ENCODE measurements at places on chromosomes 4 and X.
A peak's percentile ranks its signal among the peaks of the same experiment; 100 is the strongest.

- DNase-seq = peak; percentile 79
Observed at GRCh38 chrX:10620121-10620699, at the start of gene MID1. Gene MID1, minus strand, starts transcription at chrX:10620585. Its CDS starts 53,038 bp downstream, at chrX:10567547.

- DNase-seq = no peak
Observed at GRCh38 chr4:27316176-27316575, 455.5 kb downstream of the STIM2 start.

GRCh38 chrX:108456971-108457477 lies 17.4 kb downstream of the COL4A5 start:
- DNase-seq = no peak

DNA sequence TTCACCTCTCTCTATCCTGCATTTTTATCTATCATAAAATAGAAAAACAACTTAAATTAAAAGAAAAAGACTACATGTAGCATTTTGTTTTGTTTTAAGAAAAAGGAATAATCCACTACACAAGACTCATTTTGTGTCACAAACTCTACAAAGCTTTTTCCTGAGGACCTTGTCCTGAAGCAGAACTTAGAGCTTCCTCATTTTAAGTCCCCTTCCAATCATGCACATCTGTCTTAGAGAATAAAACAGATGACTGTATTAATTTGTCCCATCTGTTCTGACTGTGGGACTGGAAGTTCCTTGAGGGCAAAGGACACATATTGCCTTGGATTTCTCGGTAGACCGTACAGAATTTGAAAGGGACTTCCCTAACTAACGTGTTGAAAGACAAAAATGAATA lies 218.5 kb downstream of the COL25A1 start:
- no peak for DNase-seq

GRCh38 chr4:177461606-177462005 lies 19.4 kb upstream of the AGA start:
- no peak for DNase-seq

DNA sequence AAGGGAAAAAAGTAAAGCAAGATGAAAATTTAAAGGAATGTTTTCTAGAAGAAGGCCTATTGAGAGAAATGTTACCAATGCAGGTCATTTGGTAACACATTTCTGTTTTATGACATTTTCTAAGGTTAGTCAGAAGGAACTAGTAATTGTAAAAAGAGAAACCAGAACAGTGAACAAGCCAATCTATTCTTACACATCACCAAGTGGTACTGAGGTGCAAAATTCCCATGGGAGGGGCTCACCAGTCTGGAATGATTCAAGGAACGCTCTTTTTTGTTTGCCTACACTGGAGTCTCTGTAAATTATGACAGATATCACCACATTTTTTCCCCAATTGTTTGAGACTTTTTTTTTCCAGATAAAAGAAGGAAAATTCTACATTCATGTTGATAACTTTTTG lies 404.7 kb upstream of the CNKSR2 start:
- DNase-seq = no peak

- DNase-seq = no peak
Observed at GRCh38 chrX:53421772-53422085, 725 bp downstream of the SMC1A start.

DNA sequence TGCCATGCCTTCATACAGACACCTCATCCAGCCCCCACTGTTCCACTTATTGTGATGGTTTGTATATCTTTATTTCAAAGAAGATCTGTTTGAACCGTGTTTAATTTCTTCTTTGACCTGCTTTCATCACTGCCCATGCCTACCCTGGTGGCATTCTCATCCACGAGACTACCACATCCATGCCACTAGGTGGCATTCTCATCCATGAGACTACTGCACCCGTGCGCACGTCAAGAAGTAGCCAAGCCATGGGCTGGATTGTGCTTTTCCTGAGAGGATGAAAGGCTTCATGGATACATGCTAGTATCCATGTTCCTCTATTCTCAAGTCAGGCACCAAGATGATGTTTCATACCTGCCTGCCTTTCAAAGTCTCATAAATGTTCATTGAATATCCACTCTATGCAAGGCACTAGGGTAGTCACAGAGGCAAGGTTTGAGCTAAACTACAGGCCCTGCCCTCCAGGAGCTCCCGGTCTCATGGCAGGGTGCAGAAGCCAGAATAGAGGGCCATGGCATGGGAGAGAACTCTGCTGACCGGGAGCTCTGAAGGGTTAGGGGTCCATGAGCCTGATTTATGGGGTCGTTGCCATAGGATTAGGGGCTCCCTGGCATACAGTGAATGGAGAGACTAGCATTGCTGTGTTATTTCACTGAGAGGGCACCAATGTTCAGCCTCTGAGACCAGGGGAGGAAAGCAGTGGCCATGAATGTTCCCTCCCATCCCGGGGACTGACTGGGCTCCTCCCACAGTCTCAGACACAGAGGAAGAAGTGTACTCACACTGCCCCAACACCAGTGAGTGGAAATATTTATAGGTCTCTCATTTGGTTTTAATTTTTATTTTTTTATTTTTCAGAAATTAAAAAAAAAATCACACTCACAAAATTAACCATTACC lies 24.8 kb upstream of the EOLA2 start:
- DNase-seq = no peak

DNA sequence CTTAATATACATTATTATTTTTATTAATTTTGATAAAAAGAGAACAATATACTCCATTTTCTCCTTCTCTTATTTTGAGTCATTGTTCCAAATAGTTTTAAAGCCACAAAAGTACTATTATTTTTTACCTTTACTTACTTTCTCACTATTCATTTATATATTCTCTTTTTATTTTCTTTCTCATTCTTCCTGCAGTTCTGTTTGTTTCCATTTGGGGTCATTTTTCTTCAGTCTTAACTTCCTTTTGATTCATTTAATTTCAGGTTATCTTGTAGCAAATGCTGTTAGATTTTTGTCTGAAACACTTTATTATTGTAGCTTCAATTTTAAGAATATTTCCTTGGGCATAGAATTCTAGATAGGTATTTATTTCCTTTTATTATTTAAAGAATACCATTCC lies 438.6 kb upstream of the EPHA5 start:
- DNase-seq = no peak

- no peak for DNase-seq
Observed at GRCh38 chrX:41110801-41111625, 25.8 kb downstream of the USP9X start.

DNA sequence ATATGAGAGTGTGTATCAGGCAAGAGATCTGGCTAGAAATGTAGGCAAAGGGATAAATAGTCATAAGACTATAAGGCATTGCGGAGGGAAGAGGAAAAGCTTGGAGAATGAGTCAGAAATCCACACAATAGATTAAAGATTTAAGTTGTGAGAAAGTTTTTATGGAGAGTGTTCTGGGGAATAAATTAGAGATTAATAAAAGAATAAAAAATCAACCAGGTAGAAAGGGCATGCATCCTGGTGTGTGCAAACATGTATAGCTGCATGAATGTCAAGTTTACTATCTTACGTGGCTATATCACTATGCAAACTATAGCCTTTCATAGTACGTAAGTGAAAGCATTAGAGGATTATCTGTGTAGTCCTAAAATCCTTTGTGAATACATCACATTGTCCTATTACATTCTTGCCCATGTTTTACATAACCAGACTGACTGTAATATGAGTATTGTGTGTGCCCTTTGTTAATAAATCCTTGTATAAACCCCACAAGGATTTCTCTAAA lies 36.9 kb downstream of the SNCA start:
- DNase-seq = no peak

DNA sequence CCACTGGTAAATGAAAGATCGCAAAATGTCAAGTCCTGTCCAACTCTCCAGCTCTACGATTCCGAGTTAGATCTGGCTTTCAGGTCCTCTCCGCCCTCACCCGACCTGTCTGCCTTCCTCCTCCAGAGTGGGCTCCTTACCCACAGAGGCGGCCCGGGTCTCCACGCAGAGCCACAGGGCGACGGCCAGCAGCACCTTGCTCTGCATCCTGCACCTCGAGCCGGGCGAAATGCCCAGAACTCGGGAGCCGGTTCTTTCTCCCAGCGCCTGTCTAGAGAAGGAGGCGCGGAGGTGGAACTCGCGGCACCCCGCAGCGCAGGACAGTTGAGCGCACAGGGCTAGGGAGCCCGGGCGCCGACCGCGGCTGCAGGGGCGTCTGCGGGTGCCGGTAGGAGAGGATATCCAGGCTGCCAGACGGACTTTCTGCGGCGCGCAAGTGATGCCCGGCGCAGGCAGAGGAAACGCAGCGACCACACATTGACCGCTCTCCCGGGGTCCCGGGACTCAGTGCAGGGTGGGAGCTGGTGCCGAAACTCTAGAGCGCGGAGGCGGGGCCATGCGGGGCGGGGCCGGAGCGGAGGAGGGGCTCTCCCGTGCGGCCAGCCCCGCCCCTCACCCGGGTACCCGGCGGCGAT lies at the start of gene KDR:
Gene KDR (minus strand): TSS at position 509 of the 635 bp plus-strand sequence. CDS start 302 bp downstream, at position 207.
- no peak for DNase-seq

GRCh38 chr4:77095101-77095821 lies 19.5 kb upstream of the CCNI start:
- DNase-seq = peak; percentile 78

GRCh38 chr4:67198727-67199126 lies 346.6 kb downstream of the CENPC start:
- DNase-seq = no peak

DNA sequence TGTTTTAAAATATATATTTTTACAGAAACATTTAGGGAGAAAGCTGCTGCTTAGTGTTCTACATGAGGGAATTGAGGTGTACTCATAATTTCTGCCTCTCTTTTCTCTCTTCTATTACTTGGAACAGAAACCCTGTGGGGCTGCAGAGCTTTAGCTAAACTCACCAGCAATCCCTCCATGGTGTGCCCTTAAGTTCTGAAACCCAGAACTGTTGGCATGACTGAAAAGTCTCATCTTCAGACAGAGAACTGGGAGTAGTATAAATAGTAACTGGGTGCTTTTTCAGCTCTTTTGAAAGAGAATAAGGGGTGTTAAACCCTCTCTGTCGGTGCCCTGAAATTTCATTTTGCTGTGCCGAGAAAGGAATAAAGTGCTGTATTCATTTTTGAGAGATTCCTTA lies 294.9 kb upstream of the BOD1L1 start:
- no peak for DNase-seq

- DNase-seq = no peak
Observed at GRCh38 chrX:109270580-109271484, 211.1 kb downstream of the GUCY2F start.

GRCh38 chr4:24519649-24520048 lies 64.7 kb downstream of the DHX15 start:
- DNase-seq = no peak

DNA sequence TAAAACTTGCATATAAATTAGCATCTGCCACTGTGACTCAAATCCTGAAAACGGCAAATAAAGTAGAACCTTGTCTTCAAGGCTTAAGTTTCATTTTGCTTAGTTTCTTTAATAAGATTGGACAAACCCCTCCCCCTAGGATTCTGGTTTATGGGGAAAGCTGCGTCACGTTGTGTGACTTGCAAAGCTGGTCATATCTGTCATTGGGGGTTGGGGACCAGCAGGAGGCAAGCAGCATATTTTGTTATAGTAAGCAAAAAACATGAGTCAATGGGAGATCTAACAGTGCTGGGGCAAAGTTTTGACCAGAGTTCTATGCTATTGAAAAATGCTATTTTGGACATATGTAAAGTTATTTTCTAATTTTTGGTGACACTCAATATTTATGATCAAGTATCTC lies 407.3 kb downstream of the PCDH18 start:
- no peak for DNase-seq

DNA sequence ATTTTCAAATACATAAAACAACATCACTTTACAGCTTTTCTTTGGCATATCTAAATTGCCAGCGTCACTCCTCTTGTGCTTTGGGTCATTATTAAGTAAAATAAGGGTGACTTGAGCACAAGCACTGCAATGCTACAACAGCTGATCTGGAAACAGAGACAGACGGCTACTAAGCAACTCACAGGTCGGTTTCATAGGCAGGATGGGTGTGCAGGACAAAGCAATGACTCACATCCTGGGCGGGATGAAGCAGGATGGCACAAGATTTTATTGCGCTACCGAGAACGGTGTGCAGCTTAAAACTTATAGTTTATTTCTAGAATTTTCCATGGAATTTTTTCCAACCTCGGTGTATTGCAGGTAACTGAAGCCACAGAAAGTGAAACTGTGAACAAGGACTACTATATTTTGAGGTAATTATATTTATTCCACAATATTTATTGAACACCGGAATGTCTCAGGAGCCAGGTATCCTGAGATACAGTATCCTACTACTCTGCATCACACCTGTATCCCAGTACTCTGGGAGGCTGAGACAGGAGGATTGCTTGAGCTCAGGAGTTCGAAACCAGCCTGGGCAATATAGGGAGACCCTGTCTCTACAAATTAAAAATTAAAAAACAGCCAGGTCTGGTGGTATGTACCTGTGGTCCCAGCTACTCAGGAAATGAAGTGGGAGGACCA lies 215.5 kb downstream of the APBB2 start:
- no peak for DNase-seq

GRCh38 chrX:78024349-78025059 lies 55.1 kb upstream of the PGAM4 start:
- DNase-seq = no peak

DNA sequence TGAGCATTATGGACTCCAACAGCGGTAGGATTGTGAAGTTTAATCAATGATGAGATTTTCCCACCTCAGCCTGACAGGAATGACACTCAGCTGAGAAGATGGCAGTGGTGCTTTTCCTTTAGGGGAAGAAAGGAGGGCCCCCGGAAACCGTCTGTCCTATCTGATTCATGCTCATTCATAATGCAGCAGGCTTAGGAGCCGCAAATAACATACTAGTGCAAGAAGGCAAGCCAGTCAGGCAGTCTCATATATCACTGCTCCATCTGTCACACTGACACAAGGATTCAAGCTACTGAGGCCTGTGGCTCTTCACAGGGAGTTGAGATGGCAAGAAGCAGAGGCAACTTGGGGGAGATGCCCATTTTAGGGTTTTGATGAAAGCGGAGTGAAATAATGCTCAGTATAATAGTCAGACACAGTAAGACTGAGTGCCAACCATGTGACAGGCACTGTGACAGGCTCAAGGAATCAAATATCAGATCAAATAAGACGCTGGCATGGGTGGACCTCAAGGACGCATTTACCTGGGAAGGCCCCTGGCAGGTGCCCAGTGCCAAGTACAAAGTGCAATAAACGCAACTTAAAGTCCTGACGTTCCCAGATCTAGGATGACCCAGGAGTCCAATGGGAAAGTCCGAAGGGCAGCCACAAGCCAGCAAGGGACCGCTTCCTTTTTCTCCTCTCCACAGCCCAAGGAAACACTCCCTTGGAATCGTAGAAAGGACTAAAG lies 63.4 kb downstream of the FHDC1 start:
- DNase-seq = no peak

DNA sequence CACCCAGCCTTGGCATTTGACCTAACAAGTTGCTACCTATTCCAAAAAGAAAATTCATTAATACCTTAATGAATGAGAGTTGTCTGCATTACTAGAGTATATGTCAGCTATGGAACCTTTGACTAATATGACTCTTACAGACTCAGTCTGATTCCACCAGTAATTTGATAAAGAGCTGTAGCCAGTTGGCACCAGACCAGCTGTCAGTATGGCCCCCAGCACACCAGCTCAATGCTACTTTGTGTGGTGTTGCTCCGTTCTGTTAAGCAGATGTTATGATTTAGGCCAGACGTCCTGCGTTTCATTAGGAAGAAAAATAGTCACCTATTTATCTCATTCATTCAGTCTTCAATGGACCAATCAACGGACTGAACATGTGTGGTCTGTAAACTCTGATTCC lies 215.5 kb downstream of the TLL1 start:
- DNase-seq = no peak

- no peak for DNase-seq
Observed at GRCh38 chr4:8862800-8863685, 8.6 kb downstream of the HMX1 start.

Data from left forelimb (tissue), 1 donor.